ENCODE measurements at places on chromosomes 12 and 14.
A peak's percentile ranks its signal among the peaks of the same experiment; 100 is the strongest.

GRCh38 chr12:81957631-81958030 lies 198.5 kb upstream of the PPFIA2 start:
- no peak for DNase-seq

- no peak for DNase-seq
Measured at GRCh38 chr12:92132288-92132687, 13.4 kb downstream of the BTG1 start.

DNA sequence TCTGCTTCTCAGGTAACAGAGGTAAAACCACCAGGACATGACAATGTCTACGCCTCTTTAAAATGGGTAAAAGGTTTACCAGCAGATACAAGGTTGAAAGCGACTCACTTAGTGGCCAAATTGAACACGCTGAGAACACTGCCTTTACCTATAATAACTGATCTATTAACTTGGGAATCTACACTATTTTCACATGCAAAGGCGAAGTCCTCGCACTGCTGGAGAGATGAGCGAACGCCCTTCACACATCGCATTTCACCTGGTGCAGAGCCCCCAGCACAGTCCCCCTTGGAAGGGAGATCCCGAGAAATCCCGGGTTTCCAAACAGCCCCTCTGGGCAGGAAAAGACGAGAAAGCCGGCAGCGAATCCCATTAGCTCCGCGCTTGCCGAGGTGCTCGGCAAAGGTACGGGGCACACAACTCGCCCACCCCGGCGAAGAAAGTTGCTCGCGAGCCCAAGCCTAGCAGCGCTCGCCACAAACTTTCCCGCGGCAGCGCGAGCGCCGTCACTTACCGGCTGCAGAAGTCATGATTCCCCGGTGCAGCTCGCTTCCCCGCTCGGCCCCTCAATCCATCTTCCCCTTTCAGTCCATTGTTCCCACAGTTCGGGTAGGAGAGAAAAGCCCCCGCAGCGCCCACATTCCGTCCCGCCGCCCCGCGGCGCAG lies 423 bp downstream of the FGD6 start:
- DNase-seq: peak; percentile 9

GRCh38 chr12:24244801-24245200 lies 295.3 kb upstream of the SOX5 start:
- DNase-seq: no peak

DNA sequence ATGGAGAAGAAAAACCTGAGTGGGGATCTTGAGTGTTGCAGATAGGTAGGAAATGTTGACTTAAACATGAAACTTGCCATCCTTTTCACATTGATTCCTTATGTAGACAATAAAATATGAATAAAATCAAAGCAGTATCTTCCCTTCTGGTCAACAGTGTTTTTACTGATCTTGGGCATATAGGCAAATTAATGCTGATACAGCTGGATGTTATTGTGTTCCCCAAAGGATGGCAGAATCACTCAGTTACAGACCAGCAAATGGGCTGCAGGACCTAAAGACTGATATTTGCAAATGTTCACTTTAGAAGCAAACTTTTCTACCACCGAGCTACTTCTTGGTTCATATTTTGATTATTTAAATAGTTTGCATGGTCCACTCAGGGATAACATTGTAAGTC lies 33.9 kb downstream of the MTHFD1 start:
- DNase-seq: no peak

DNA sequence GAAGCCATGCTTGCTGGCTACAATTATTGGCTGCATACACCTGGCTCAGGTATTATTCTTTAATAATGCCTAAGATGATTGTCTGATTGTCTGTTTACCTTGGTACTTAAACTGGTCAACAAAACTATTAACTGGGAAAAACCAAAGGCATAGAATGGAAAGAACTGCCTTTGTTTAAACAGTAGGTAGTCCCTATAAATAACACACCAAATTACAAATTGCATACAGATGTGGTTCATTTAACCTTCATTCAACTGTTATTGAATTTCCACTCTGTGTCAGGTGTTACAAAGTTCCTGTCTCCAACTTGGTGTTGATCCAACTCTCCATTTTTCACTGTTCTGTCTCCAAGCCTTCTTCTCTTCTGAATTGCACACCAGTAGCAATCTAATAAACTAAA lies 79.8 kb upstream of the FSCB start:
- no peak for DNase-seq

DNA sequence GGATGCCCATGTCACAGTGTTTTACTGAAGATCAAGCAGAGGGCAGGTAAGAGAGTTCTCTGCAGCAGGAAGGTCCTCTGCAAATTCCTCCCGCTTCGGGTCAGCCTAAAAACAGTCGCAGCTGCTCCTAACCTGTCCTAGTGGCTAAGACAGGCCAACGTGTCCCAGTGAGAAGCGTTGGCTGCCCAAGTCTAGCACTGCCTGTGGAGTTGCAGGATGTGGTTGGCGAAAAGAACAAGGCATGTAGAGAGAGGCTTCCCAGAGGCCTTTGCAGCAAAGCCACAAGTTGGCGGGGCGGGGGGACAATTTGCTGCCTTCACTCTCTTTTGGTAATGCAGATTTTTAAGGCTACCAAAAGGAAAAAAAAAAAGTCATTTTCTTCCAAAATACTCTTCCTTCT lies 340.1 kb downstream of the BCL11B start:
- no peak for DNase-seq

DNA sequence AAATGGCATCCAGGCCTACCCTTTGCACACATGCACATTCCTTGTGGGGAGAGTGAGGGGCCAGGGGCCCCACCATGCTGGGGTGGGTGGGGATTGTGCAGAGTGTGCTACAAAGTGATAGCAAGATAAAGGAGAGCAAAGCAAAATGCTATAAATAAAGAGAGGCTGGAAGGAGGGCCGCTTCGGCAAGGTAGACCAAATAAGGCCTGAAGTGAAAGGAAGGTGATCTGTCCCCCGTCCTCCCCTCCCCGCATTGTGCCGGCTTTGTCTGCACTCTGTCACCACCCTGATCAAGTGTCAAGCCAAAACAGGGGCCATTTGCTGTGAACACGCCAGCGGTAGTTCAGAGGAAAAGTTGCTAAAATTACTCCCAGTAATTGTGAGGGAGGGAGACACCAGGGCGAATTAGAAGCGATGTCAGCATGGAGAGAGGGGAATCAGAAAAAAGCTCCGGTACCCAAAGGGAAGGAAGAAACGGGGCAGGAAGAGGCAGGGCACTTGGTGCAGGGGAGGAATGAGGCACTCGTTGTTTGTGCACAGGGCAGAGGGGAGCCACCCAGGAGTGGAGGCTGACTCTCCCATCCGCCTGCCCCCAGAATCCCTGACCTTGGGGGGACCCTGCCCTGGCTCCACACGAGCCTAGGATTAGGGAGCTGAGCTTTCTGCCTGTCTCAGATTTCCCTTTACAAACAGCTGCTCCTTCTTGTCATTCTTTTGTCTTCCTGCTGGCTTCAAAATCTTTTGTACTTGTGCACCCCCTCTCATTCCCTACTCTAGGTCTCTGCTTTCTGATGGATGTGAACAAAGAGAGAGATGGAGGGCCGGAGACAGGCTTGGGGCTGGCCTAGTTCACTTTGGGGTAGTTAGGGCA lies 2.9 kb upstream of the MYH7 start:
- no peak for DNase-seq

- no peak for DNase-seq
Measured at GRCh38 chr14:104144911-104145825, 6.8 kb downstream of the KIF26A start.

GRCh38 chr12:91381309-91381804 lies 198.7 kb upstream of the DCN start:
- DNase-seq: peak; percentile 95

GRCh38 chr12:123358035-123358434 lies 6.6 kb downstream of the SBNO1 start:
- DNase-seq: no peak

GRCh38 chr12:55820679-55821078 lies 2.8 kb downstream of the ORMDL2 start:
- DNase-seq: no peak

GRCh38 chr14:78690836-78691235 lies 520.7 kb downstream of the NRXN3 start:
- DNase-seq: no peak

- DNase-seq: no peak
Measured at GRCh38 chr12:31106101-31106803, 32.6 kb downstream of the DDX11 start.

GRCh38 chr14:95196268-95196667 lies 38.9 kb upstream of the DICER1 start:
- no peak for DNase-seq

- DNase-seq: no peak
Measured at GRCh38 chr12:130577351-130577750, 138.7 kb downstream of the RIMBP2 start.

DNA sequence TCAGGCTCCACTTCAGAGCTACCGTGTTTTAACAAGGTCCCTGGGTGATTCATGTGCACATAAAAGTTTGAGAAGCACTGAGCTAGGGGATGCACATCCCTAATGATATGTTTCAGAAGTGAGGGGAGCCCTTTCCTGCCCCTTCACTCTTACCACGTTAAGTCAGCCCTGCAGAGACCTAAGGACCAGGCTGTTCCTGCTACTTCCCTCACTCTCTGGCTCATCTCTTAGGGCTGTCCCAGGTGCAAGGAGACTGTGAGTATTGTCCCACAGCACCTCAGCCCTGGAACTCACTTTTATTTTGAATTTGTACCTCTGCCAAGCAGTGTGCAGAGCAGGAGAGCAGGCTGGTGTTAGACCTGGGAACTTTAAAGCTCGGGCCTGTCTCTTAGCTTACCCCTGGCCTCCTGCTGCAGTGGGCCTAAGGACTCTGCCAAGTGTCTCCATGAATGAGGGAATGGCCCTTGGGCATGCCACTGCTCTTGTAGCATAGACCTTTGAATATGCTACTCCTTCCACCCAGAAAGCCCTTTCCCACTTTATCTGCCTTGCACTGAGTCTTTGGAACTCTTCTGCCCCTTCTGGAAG lies 11.0 kb upstream of the SUSD6 start:
- DNase-seq: no peak

DNA sequence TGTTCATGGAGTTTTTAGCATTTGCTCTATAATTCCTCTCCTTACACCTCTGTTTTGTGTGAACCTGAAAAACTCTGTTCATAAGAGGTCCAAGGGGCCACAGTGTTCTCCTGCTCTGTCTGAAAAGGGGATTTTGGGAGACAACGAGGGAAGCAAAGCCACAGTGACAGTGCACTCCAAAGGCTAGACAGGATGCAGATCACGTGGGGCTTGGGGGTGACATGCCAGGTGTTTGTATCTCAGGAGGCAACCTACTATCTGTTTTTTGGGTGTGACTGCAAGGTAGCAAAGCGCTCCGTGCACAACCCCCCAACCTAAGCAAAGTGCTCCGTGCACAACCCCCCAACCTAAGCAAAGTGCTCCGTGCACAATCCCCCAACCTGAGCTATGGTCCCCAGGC lies 5.1 kb upstream of the CHD4 start:
- no peak for DNase-seq

GRCh38 chr14:22297376-22297775 lies 291.6 kb downstream of the DAD1 start:
- DNase-seq: no peak

DNA sequence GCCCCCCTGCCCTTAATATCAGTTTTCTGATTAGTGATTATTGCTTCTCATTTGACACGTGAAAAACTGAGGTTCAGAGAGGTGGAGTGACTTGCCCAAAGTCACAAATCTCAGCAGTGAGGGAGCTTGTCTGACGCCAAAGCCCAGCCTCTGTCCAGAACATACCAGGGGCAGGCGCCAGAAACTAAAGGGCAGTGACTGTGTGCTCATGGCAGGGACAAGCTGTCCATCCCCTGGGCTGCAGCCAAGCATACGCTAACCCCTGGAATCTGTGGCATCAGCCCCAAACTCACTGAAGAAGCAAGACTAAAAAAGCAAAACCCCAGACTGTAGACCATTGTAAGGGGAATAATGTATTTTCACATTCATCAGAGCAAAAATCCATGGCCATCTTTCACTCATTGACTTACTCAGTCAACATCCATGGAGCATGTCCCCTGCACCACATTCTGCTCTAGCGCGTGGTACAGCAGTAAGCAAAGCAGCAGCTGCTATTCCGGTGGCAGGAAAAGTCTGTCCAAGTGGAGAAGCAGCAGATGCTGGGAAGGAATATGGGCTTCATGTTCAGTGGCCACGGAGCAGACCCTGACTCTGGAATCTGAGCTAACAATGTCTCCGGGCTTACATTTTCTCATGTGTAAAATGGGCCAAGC lies 1.5 kb upstream of the SERPINA4 start:
- peak; percentile 38 for DNase-seq

GRCh38 chr12:108337235-108338223 lies 1.6 kb downstream of the CMKLR1 start:
- DNase-seq: peak; percentile 42

GRCh38 chr12:122996188-122996601 lies 15.7 kb downstream of the ARL6IP4 start:
- no peak for DNase-seq

Measured in Ammon's horn (tissue), 1 donor.